ENCODE measurements at places on chromosomes 7 and 10.
A peak's percentile ranks its signal among the peaks of the same experiment; 100 is the strongest.

DNA sequence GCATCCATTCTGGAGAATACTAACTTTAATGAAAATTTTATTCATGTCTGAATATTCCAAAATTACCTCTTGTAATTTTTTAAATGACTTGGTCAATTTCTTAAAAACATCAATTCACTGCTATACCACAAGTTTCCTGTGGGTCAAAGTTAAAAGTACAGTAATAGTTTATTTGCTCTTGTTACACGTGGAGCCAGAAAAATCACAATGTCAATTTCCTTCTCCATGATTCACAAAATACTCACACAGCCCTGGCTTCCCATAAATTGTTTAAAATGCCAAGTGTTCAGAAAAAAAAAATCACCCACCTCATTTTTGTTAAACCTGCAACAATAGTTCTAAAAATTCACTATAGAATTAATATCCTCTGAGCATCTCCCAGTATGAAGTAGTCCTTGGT lies 139.5 kb upstream of the GRM3 start:
- no peak for DNase-seq

- DNase-seq, result peak; percentile 60
Measured at GRCh38 chr7:120856621-120857352, 1.2 kb downstream of the TSPAN12 start.

DNA sequence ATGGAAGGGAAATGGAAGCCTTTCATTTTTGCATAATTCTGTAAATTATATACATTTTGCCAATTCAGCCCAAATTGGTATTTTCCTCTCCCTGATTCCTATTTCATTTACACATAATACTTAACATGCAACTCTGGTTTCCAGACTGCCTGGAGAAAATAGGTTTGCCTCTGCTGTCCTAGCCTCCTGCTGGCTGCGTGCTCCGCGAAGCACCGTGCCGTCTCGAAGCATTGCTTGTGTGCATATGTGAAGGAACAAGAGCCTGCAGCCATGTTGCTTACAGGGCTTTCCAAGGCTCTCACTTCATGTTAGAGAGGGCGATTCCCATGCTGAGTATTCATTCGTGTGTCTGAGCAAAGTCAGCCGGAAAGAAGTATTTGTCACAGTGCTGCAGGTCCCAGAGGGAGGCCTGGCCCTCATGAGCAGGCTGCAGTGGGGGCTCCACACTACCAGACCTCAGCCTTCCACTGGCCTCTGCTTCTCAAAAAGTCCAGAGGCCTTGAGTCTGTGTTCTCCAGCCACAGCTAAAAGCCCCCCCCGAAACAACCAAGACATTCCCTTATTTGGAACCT lies 66.5 kb downstream of the CLRN3 start:
- no peak for DNase-seq

DNA sequence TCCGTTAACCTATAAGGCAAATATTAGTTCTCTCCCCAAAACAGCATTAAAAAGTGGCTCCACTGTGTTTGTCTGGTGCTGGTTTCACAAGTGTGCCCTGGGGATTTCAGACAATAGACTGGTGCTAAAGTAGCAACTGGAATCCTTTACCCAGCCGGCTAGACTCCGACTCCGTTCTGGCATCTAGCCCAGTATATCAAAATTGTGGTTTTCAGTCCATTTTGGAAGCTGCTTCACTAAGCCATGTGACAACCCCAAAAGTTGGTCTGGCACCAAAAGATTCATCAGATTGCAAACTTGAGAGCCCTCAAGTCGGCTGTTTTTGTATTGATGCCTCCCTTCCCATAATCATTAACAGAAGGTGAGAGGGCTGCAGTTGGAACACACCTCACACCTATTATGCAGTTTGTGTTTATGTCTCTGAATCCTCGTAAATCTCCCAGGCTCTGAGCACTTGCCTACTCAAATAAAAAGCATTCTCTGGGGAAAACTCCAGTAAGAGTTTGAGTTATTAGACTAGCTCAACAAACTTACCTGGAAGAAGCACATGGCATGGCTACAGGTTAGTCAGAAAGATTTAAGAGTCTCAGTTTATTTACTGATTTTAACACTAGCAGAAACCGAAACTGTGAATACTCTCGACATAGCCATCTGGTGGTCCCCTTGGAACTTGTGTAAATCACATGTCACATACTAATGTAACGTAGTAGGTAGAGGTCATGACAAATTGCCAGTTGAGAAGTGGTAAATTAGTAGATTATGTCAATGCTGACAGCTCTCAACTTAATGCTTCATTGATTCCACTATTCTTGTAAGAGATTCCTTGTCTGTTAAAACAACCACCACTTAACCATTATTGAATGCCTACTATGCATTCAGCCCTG lies 14.8 kb upstream of the WNT16 start:
- DNase-seq, result no peak

DNA sequence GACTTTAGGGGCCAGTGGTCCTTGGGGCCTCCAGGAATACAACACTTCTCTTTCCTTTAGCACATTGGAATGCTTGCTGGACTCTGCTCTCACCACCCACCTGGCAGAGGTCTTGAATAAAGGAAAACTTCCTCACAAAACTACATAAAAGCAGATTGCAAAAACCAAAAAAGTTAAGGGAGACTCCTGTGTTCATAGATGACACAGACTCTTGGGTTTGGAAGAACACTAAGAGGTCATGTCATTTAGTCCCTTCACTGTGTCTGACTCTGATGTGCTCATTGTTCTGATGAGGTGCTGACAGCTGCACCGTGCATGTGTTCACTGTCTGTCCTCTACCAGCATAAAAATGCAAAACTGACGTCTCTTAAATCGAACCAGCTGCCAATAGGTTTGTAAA lies 11.4 kb downstream of the BLNK start:
- DNase-seq, result no peak

Measured in neural crest cell (in vitro differentiated cells).